Hematopoietic multipotent progenitor cell treated with erythropoietin and hydrocortisone succinate and interleukin-3 and kit ligand, for 8 days (in vitro differentiated cells): ENCODE measurements at places on chromosomes 2 and 18.

GRCh38 chr2:144102386-144102785 is 417.5 kb downstream of the ZEB2 start:
- DNase-seq, result no peak

DNA sequence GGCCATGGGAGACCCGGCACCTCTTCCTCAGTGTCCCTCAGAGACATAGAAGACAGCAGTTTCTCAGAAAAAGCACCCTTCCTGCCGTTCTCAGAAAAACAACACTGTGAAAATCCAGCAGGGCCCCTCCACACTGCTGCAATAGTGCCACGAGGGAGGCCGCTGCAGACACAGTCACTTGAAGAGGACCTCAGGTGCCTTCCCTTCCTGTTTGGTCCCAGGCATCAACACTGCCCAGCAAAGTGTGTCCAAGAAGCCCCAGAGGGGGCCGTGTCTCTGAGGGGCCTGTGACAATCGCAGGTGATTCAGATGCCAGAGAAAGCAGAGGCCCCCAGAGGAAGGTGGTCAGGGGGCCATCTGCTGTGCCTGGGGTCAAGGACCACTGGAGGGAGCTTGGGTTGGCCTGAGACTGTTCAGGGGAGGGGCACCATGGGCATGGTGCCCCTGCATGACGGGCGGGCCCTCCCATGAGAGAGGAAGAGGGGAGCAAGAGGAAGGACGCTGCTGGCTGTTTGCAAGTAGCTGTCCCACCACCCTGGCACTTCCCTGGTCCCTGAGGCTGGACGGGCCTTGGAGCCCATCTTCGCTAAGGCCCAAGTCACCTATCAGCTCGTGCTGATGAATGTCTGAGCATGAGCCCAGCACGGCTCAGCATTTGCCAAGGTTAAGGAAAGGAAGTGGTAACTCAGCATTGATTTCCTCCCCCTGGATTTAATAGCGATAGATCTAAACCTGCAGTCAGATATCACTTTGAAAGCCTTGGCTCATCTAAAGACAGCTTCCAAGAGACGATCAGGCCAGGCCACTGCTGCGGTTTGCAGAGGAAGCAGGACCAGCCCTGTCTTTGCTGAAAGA is 9.1 kb downstream of the TWIST2 start:
- DNase-seq, result no peak

DNA sequence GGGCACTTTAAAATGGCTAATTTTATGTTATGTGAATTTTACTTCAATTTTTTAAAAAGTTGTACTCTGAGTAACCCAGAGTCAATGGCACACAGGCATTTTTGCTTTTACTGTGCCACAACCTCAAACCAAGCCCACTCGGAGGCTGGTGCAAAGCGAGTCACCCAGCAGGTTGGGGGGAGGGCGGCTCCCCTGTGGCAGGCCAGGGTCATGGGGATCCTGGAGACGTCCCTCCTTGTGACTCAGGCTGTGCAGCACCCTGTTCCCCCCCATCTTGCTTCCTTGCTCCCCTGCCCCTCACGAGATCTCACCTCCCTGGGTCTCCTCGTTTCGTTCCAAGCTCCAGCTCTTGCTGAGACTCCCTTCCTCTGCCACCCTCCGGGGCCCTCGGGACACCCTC is 58.6 kb downstream of the POMC start:
- no peak for DNase-seq

- no peak for DNase-seq
Observed at GRCh38 chr18:23612434-23613090, 26.3 kb upstream of the NPC1 start.
